ENCODE measurements at places on chromosomes 3 and 15.

DNA sequence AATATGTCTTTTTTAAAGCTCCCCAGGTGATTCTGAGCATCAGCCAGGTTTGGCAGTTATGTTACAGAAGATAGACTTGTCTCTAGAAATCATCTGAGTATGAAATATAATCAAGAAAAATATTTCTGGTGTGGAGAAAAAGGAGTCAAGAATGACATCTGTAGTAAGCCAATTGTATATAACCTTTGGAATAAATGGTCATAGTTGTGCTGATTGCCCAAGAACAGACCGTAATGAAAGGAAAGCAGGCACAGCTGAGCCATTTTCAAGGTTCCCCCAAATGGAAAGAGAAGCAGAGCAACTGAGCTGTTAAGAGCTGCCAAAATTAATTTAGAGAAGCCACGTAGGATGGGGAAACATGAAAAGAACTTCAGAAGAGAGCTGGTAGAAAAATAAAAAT is 26.6 kb downstream of the GOLM2 start:
- no peak for DNase-seq

- peak; percentile 33 for DNase-seq
Observed at GRCh38 chr3:183428447-183429211, at the start of gene MCF2L2. TSS of gene MCF2L2 (minus strand) at chr3:183428619. CDS start at chr3:183427977, 642 bp downstream.

DNA sequence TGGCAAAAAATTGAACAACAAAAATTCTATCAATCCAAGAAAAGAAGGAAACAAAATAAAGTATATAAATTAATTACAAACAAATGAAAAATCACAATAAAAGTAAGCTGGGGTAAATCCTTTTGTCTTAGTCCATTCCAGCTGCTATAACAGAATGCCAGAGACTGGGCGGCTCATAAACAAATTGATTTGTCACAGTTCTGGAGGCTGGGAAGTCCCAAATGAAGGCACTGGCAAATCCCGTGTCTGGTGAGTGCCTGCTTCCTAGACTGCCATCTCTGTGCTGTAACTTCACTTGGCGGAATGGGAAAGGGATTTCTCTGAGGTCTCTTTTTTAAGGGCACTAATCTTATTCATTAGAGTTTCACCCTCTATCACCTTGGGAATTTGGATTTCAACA is 53.6 kb upstream of the RPL35A start:
- DNase-seq = no peak

GRCh38 chr3:186614266-186614596 is 1.4 kb downstream of the AHSG start:
- DNase-seq = no peak

DNA sequence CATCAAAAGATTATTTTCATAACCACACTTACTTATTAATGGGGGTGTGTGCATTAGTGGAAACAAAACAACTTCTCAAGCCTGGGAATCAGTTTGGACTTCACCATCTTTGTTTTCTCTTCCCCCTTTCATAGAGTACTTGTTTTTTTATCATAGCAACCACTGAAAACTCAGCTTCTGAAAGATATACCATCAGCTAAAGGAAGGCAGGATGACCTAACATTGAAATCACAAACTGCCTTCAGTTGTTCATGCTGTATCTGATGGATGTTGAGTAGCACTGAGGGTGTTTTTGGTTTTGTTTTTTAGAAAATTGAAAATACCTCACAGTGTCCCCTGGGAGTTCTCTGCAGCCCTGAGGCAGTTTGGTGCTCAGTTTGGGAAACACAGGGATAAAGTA is 46.5 kb downstream of the NEK10 start:
- no peak for DNase-seq

DNA sequence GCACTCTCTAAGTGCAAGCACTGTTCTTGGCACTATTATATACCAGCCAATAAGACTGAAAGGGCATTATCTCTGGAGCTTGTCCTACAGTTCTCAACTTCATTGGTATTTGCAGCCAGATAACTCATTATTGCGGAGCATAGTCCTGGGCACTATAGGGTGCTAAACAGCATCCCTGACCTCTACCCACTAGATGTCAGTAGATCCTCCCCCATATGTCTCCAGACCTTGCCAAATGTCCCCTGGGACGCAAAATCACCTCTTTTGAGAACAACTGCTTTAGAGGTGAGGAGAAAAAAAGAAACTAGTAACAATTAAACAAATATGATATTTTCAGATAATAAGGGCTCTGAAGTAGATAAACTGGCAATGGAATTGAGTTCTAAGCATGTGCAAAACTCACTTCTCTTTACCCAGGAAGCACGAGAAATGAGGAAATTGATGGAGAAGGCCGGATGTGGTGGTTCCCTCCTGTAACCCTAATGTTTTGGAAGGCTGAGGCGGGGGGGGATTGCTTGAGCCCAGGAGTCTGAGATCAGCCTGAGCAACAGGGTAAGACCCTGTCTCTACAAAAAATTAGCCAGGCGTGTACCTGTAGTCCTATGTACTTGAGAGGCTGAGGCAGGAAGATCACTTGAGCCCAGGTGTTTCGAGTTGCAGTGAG is 61.4 kb downstream of the FRMD4B start:
- DNase-seq = peak; percentile 52

DNA sequence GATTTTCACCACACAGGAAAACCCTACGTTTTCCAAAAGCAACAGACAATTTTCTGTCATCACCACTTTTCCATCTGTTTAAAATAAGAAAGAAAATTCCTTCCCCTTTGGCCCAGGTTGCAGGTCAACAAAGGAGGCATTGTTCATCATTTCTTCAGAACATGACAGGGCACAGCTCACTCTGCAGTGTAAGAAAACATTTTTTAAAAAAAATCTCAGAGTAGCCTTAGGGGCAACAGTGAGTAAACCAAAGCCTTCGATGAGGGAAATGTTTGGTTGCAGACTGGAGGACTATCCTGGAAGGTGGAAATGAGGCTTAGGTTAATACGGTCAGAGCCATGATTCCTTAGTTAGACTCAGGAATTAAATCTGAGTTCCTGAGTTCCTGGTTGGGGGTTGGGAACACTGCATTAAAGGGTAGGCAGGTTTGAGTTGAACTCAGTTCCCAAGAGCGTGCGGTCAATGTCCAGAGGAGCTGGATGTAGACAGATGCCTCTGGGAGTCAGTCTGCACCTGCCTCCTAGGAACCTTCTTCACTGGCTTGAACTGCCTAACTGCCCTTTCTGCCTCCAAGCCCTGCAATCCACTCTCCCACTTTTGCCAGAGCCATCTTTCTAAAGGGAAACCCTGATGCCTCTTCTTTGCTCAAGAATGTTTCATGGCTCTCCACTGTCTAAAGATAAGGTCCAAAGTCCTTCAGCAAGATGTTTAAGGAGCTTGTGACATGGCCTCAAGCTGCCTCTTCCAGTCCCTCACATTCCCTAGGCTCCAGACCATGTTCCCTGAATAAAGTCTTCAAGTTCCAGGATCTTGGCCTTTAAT is 3.3 kb upstream of the HES1 start:
- no peak for DNase-seq

DNA sequence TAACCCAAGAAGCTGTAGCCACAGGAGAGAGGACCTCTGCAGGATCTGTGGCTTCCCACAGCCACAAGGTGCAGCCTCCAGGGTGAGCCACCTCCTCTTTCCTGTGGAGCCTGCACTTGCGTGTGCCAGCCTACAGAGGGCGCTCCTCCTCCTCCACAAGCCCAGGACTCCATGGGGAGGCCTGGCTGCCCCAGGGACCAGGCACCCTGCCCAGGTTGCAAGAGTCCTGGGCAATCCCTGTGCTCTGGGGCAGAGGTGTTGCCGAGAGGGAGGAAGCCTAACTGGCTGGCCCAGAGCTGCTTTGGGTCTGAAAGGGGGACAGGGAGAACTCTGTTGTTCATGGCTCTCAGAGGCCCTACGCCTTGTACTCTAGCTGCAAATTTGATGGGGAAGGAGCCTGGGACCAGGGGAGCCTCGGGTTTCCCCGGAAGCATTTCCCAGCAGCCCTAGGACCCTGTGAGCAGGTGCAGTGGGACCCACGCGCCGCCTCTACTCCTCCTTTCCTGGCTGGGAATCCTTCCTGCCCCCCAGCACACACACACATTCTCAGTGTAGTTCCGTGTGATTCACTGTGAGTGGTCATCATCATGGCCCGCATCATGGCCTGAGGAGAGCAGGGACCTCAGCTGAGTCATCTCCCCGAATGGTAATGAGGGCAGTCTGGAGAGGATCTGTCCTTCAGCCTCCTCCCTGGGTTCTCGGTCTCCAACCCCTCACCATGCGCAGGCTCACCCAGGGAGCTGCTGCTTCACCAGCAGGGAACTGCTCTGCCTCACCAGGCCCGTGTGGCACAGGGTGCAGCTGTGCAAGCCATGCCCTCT is 24.3 kb downstream of the TBC1D21 start:
- DNase-seq = peak; percentile 72

GRCh38 chr3:50267280-50267913 is 1.6 kb upstream of the SEMA3B start:
- DNase-seq = no peak

DNA sequence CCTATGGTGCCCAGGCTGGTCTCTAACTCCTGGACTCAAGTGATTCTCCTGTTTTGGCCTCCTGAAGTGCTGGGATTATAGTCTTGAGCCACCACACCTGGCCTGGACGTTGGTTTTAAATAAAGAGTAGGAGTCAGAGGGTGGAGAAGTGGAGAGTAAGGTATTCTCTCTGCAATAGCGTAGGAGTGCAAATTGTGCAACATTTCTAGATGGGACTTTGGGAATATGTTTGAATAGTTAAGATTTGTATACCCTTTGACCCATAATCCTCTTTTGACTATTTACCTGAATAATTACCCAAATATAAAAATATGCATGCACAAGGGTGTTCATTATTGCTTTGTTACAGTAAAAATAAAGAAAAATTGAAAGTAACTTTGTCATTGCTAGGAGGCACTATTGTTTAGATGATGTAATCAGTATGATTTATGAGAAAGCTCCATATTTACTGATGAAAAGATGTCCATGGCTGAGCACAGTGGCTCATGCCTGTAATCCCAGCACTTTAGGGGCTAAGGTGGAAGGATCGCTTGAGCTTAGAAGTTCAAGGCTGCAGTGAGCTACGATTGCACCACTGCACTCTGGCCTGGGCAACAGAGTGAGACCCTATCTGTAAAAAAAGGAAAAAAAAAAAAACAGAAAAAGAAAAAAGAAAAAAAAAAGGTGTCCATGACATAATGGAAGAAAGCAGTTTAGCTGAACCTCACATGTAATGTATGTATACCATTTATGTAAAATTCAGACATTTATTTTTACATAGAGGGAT is 15.1 kb upstream of the XYLB start:
- DNase-seq = no peak

- DNase-seq = no peak
Observed at GRCh38 chr3:12197475-12197874, 38.8 kb upstream of the TIMP4 start.

GRCh38 chr3:193585530-193585929 is 7.5 kb upstream of the OPA1 start:
- DNase-seq = no peak

DNA sequence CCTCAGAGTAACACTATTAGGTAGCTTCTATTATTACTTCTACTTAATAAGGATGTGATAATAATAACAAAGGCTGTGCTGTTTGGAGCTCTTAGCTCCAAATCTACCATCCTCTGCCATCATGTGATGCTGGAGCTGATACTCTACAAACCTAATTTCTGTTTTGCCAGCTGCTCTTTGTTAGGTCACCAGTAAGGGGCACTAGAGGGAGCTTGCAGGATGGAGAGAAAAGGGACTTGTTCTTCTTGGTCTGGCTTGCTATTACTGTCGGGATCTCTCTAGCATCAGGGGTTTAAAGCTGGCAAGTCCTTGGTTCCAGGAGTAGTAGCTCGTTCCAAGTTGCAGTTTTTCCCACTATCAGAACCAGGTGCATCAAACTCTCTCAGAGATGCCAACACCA is 194.9 kb upstream of the KBTBD8 start:
- DNase-seq = no peak

DNA sequence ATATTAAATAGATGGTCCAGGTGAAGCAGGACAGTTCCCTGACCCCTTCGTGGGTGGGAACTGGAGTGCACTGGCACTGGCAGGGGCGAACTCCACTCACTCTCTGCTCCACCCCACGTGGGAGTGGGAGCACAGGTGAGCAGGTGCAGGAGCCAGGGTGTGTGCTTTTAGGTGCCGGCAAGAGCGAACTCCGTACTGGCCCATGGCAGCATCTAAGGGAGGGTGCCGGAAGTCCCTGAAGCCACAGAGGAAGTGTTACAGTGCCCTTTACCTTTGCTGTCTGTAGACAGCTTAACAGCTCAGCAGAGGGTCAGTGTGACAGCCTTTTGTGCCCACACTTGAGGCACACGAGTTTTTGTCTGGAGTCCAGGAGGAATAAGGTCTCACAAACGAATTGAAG is 26.7 kb upstream of the PIAS1 start:
- DNase-seq = no peak

DNA sequence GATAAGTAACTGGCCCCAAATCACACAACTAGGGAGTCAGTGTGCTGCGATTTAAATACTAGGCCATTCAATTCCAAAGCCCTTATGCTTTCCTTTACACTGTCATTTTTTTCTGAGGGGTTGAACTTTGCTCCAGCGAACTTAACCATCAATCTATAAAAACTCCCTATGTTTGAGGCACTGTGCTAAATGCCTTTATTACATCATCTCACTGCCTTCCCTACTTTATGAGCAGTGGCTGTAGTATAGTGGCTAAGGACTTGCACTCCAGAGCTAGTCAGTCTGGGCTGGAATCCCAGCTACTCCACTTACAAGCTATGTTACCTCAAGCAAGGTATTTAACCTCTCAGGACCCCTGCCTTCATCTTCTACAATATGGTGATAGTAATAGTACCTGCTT is 26.9 kb upstream of the WDR72 start:
- DNase-seq = no peak

GRCh38 chr3:9231006-9231405 is 18.4 kb downstream of the SRGAP3 start:
- no peak for DNase-seq

- no peak for DNase-seq
Observed at GRCh38 chr3:172126741-172127140, 87.4 kb downstream of the FNDC3B start.

DNA sequence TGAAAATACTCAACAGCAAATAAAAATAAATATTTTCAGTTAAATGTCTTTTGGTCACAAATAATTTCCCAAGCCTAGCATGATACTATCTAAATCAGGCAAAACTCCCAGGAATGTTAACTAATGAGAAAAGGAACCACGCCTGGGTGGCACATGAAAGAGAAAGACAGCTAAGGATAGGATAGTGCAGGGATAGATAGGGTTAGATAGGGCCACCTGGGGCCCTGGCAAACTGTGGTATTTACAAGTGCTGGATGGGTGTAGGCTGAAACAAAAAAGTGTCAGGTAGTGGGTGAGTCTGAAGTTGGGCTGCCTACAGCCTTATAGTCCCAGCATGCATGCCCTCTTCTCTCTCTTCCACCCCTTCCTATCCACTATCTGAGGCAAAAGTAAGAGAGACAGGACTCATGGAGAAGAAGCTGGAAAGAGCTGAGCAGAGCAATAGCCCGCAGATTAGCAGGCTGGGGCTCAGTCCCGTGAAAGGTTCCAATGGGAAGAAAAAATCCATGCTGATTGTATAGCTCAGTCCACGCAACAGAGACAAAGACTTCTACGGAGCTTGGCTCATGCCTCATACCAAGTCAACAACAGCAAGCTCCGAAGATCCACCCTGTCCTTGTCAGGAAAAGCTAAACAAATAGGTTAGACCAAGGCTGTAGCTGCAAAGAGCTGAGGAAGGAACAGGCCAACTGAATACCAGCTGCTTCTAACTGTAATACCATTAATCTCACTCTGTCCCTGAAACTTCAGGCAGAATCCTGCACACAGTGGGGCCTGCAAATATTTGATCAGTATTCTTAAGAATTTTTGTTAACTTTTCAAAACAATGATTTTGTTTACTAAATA is 342.1 kb upstream of the ATP11B start:
- DNase-seq = no peak

- no peak for DNase-seq
Observed at GRCh38 chr15:41128174-41128902, 12.3 kb upstream of the INO80 start.
